Kidney glomerular epithelial cell (primary cell): ENCODE measurements at places on chromosomes 6 and 20.

DNA sequence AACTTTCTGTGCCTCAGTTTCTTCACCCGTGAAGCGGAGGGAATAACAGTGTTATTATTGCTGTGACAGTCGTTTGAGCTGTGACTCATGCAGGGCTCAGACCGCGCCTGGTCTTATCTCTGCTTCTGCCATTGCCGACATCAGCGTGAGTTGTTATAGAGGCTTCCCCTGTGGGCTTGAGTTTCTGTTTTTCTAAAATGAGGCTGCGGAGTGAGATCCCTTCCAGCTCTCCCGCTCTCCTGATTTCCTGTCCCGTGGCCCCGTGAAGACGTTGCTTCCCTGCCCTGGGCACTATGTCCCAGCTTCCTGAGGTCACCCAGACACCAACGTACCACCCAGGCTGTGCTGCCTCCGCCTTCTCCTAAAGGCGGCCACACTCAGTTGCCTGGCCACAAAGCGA lies 278.5 kb downstream of the BMP7 start:
- no peak for DNase-seq

DNA sequence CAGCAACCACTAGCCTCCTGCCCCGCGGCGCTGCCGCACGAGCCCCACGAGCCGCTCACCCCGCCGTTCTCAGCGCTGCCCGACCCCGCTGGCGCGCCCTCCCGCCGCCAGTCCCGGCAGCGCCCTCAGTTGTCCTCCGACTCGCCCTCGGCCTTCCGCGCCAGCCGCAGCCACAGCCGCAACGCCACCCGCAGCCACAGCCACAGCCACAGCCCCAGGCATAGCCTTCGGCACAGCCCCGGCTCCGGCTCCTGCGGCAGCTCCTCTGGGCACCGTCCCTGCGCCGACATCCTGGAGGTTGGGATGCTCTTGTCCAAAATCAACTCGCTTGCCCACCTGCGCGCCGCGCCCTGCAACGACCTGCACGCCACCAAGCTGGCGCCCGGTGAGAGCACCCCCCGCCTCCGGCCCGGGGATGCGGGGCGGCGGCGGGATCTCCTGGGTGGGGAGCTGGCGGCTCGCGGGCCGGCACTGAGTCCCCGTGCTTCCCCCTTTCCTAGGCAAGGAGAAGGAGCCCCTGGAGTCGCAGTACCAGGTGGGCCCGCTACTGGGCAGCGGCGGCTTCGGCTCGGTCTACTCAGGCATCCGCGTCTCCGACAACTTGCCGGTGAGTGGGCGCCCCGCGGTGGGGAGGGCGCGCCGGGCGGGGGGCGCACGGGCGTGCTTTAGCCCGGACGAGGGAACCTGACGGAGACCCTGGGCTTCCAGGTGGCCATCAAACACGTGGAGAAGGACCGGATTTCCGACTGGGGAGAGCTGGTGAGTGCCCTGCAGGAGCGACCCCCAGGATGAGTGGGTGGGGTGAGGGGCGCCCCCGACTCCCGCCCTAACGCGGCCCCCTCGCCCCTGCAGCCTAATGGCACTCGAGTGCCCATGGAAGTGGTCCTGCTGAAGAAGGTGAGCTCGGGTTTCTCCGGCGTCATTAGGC lies 585 bp downstream of the PIM1 start:
- no peak for DNase-seq

GRCh38 chr6:122102026-122102425 lies 297.4 kb upstream of the HSF2 start:
- no peak for DNase-seq

DNA sequence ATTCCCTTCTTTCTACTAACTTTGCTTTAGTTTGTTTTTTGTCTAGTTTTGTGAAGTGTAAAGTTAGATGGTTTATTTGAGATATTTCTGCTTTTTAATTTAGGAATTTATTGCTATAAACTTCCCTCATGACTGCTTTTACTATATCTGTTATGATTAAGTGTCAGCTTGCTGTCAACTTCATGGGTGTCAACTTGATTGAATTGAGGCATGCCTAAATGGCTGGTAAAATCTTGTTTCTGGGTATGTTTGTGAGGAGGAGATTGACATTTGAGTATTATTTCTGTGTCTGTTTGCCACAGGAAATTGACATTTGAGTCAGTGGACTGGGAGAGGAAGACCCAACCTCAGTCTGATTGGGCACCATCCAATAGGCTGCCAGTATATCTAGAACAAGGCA lies 1147.0 kb upstream of the EYS start:
- DNase-seq: no peak

GRCh38 chr6:157518397-157519250 lies 137.6 kb downstream of the ZDHHC14 start:
- DNase-seq: no peak

DNA sequence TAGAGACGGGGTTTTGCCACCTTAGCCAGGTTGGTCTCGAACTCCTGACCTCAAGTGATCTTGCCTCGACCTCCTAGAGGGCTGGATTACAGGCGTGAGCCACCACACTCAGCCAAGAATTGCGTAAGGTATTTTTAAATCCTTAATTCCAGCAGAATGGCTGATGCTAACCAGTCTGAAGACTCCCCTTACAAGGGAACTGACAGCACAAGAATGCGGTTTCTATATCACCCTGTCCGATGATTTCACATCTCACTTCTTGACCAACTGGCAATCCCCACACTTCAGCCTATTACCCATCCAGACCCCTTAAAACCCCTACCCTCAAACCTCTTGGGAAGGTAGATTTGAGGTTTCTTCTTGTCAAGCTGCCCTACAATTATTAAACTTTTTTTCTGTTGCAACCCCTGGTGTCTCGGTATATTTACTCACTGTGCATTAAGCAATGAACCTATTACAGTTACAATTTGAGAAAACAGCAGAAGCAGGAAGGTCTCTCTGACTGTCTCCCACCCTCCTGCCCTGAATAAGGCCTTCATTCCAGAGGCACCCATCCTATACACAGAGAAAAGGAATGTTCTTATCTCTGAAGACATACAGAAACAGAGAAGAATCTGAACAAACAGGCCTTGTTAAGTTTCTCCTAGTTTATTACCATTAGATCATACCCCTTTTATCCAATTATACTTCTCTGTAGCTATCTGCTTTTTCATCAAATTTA lies 164.9 kb downstream of the ARHGAP18 start:
- DNase-seq: no peak

DNA sequence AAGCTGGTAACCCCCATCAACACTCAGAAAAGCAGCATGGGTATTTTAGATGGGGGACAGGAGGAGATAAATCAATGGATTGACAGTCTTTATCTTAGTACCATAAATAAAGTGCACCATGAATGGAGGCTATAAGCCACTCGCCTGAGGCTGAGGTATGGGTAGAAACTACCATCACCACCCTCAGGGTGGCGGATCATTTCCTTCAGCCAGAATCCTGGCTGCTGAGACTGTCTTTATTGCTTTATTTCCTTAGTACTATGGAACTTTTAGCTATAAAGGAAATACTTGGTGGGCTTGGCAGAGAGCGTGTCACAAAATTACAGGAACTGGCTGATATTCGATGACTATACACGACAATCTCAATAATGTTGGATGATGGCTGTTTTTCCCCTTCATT lies 52.2 kb downstream of the STK38 start:
- DNase-seq: no peak

- peak; percentile 44 for DNase-seq
Observed at GRCh38 chr6:165834613-165835259, 171.7 kb upstream of the PDE10A start.

GRCh38 chr6:74891349-74891831 lies 314.5 kb downstream of the COL12A1 start:
- no peak for DNase-seq

DNA sequence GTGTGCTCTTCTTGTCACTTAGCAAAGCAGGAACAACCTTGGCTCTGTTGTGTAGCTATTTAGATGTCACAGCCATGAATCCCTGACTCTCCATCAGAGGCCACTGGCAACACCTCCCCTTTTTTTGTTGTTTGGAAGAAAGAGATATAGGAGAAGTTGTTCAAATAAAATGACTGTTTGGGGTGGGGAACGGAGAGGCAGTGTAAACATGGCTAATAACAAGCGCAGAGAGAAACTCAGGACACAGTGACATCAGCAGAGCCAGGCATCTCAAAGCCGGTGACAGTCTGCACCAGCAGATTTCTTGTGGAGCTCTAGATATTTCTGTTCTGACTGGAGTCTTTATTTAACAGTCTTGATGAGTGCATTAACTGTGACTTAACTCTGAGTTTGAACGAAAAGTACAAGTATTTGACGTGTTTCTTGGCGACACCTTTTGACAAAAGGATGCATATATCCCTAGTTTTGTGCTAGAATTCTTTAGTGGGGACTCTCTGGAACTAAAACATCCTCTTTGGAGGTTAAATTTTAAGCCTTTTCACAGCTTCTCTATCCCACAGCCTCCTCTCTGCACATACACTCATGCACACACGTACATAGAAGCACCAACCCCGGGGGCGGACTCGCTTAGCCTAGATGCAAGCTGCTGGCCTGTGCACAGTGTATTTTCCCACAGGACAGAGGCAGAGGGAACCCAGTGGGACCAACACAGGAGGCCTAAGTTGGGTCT lies 53.8 kb downstream of the ADAT2 start:
- no peak for DNase-seq

GRCh38 chr20:64091770-64092169 lies 7.6 kb upstream of the LKAAEAR1 start:
- DNase-seq: no peak

DNA sequence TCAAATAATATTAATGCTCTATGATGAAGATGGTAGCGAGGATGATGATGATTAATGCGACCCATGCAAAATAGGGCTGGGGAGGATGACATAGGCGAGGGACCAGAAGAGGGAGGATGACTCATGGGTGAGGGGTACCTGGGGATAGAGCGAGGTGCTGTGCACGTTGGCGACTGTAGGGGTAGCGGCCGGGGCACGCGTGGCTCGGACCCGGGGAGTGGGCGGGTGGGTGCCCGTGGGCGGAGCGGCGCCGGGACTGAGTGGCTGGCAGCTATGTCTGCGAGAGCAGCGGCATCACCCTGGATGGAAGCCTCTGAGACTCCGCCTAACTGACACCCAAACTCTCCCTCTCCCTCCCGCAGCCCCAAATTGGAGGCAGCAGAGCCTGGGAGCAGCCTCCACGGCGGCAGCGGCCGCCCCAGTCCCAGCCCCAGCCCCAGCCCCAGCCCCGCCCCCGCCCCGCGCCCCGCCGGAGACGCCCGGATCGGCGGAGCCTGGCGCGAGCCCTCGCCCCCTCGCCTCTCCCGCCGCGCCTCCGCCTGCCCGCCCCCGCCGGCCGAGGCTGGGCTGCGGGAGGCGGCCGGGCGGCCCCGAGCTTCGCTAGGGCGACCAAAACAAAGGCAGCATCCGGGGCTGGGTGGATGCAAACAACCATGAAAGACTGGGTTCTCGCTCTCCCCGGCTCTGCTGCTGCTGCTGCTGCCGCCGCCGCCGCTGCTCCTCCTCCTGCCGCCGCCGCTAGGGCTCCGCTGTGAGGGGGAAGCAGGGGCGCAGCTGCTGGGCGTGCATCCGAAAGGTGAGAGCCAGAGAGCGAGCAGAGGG lies at the start of gene RIMS1:
RIMS1 (plus strand) TSS at position 367 of the 822 bp plus-strand sequence. CDS start 474 bp downstream, outside the sequence.
- DNase-seq: no peak

GRCh38 chr6:65708162-65708561 lies 1.1 kb upstream of the EYS start:
- DNase-seq: no peak

- DNase-seq: no peak
Observed at GRCh38 chr6:111416529-111416928, 66.5 kb downstream of the REV3L start.

- DNase-seq: no peak
Observed at GRCh38 chr6:24655215-24655614, 9.2 kb upstream of the KIAA0319 start.

DNA sequence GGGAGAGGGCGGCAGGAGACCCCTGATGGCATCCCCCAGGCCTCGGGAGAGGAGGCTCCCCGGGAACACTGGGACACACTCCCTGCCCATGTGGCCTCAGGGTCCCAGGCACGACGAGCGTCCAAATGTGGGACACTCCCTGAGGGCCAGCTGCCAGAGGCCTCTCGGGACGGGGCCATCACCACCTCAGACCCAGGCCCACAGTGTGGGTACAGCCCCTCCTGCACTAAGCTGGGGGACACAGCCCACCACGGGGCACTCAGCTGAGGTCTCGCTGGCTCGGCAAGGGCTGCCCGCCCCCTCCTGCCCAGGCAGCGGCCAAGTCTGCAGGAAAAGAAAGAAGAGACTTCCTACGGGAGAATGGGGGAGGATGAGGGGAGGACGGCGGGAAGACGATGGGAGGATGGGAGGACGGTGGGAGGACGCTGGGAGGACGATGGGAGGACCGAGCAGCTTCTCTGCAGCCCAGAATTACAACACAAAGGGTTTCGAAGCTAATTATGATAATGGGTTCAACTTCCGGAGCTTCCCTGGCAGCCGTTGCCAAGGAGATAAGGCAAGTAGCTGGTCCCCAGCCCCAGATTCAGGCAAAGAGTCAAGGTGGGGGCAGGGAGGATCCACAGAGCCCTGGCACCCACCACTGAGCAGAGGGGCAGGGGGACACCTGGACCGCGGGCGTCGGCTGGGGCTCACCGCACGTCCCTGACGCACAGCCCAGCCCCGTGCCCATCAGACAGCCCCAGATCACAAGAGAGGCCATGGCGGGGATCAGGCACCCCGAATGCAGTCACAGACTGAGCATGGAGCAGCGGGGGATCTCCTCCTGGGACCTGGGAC lies 17.5 kb downstream of the KCNQ2 start:
- no peak for DNase-seq

DNA sequence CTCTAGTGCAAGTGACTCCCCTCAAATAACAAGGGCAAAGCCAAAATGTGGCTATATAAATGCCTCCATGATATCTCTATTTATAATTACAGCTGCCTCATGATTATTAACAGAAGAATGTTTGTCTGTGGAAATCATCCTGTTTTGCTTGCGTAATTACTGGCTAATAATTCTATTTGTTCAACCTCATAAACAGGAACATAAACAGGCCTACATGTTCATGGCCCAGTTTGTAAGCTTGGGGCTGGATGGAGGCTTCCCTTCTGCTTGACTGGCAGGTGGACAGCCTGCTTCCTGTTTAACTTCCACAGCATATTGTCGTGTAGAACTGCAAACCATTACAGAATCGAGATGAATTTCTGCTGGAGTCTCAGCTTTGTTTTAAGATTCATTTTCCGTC lies 766.0 kb upstream of the MAP3K7 start:
- no peak for DNase-seq

DNA sequence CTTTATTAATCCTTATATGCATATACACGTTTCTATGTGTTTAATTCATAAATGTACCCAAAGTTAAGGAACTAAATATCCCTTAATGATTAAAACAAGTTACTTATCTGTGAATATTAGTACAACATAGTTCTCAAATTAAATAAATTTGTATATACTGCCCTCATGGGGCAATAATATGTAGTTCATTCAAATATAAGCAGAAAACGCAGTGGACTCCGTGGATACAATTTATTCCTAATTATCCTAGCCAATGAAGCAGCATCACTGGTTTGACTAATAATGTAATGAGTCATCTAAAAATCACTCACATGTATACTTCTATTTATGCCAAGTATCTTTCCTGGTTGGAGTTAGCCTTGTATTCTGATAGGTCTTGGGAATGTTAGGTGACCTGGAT lies 111.6 kb downstream of the TBC1D32 start:
- peak; percentile 45 for DNase-seq

DNA sequence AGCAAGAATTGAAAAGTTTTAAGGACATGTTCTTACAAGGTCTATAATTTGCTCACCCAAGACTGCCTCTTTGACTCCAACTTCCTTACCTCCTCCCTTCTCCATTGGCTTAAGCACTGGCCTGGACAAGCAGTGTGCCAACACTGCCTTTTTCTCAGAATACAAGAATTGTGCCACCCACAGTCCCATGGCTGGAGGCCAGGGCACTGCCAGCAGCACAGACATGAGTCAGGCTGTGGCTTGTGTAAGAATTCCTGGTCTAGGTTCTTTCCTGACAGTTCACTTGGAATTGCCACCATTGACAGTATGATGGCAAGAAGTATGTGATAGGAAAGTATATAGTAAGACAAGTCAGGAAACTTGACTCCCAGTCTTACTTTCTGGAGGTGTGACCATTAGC lies 202.7 kb upstream of the MARCKS start:
- DNase-seq: peak; percentile 64
